ENCODE measurements at places on chromosomes 12 and 14. TPM values are rescaled to one million over a fixed set of nuclear protein-coding genes. Genes with fewer than 3 reads are reported as not detected.

DNA sequence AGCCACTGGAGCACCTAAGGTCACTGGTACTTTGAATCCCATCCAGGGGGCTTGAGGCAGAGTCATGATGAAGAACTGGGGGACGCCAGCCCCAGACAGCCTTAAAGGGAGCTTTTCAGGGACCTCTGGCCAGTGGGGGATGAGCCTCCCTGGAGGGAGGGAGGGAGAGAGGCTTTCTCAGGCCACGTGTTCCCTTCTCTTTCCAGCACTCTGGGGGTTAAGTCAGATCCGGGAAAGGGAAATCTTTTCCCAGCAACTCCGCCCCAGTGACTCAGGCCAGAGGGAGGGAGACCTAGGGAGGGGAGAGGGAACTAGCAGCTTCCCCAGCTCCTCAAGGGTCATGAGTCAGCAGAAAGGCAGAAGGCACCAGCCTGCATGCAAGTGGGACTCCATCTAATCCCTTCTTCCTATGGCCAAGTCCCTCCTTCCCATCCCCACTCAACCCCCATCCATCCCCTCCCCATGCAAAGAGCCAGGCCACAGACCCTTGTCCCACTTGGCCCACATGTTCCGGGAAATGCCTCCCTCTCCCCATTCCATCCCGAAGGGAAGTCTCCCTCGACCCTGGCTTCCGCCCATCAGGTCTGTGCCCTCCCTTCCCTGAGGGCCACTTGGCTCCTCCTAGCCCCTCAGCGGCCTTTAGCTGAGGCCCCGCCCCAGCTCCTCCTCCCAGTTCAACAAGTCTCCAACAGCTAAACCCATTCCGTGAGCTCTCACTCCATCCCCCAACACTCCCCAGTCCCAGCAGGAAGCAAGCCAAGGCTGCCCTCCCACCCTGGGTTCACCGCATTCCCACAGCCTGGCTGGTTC is 5.6 kb downstream of the TNFRSF1A start:
- DNase-seq = no peak

MIP gene
- total RNA-seq = not detected

DNA sequence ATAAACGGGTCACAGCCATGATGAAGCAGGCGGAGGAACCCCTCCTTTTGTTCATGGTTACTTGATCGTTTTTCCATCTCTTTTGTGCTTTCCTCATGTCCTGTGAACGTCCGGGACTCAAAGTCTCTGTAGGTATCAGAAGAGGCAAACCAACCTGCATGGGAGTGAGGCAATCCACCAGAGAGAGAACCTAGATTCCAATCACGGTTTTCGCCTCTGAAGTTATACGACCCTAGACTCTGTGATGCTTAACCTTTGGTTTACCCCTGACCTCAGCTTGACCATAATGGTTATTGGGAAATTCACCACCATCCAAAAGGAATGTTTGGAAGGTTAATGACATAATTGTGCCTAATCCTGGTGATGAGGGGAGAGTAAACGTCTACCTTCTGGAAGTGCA is 186.8 kb upstream of the PRICKLE1 start:
- no peak for DNase-seq

STYK1 gene
- total RNA-seq = 0.11 TPM

- DNase-seq = no peak
Observed at GRCh38 chr14:63375769-63376168, 57.0 kb upstream of the GPHB5 start.

NFATC4 gene
- 130 TPM for total RNA-seq

CCDC91 gene
- total RNA-seq = 26.2 TPM

- DNase-seq = no peak
Observed at GRCh38 chr12:72189266-72189665, 82.9 kb upstream of the TRHDE start.

DNA sequence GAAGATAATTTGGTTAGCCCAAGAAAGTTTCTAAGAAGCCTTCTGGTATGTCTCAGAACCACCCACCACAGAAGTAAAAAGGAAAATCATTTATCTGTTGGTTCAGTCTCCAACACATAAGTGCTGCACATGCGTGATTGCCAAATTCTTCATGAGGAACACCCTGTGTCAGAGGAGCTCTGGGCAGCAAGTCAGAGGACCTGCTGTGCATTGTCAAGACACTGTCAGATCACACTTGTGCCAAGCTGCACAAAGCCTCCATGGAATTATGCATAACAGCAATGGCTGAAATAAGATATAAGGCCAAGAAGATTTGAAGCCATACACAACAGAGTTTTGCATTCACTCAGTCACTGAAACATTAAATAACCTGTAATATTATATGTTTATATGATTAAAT is 1304.7 kb upstream of the FLRT2 start:
- no peak for DNase-seq

HVCN1 gene
- total RNA-seq = 4.5 TPM

GRCh38 chr12:94481734-94482133 is 22.1 kb upstream of the CEP83 start:
- DNase-seq = no peak

KRT84 gene
- total RNA-seq = not detected

All from OCI-LY7 (cell line).